Lung (tissue), 17 donors: ENCODE measurements at places on chromosomes 1 and 21.

- no peak for DNase-seq
Measured at GRCh38 chr1:36691374-36691773, 208.7 kb upstream of the CSF3R start.

GRCh38 chr1:24591781-24592180, 35.9 kb downstream of the NCMAP start:
- no peak for DNase-seq

DNA sequence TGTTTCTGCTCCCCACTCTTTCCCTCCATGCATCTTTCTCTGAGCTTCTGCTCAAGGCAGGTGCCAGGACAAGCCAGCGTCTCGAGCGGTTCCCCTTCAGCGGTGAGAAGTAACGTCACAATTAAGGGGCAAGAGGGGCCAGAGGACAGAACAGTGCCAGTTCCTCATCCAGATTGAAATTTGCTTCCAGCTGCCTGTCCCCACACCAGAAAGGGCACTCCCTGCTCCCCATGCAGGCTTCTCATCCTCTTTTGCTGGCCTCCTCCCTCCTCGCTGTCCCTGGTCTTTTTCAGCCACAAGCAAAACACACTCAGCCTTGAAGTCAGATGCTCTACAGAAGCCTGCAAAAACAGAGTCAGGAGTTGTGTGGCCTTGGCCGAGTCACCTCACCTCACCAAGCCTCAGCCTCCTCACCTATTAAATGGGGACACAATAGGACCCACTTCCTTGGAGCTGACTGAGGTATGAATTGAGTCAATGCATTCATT, 35.0 kb upstream of the ECE1 start:
- no peak for DNase-seq

DNA sequence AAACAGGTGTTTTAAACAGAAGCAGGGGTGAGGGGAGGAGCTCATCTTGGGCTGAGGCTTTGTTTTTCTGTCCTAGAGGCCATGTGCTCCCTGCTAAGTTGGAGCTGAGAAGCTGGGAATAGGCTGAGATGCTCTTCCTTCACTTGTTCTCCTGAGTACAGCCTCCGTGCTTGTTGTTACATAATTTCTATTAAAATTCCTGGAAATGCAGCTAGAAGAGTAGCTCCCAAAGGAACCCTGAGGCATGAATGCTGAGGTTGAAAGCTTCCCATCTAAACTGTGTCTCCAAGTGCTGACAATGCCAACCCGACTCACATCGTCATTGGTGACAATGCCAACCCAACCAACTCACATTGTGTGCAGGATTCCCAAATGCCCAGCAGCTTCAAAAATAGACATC, 12.6 kb upstream of the ITPKB start:
- no peak for DNase-seq

- no peak for DNase-seq
Measured at GRCh38 chr1:100061681-100062080, 71.0 kb downstream of the SASS6 start.

GRCh38 chr1:1666526-1666925, 7.7 kb upstream of the CDK11B start:
- no peak for DNase-seq

- no peak for DNase-seq
Measured at GRCh38 chr1:223425550-223425949, 32.3 kb downstream of the CCDC185 start.

GRCh38 chr21:43328958-43329691, 97.8 kb downstream of the SIK1 start:
- DNase-seq = peak; percentile 65

- DNase-seq = peak; percentile 91
Measured at GRCh38 chr1:53485478-53486394, 26.5 kb downstream of the DMRTB1 start.

GRCh38 chr1:23478896-23479665, 4.9 kb downstream of the ASAP3 start:
- peak; percentile 64 for DNase-seq

DNA sequence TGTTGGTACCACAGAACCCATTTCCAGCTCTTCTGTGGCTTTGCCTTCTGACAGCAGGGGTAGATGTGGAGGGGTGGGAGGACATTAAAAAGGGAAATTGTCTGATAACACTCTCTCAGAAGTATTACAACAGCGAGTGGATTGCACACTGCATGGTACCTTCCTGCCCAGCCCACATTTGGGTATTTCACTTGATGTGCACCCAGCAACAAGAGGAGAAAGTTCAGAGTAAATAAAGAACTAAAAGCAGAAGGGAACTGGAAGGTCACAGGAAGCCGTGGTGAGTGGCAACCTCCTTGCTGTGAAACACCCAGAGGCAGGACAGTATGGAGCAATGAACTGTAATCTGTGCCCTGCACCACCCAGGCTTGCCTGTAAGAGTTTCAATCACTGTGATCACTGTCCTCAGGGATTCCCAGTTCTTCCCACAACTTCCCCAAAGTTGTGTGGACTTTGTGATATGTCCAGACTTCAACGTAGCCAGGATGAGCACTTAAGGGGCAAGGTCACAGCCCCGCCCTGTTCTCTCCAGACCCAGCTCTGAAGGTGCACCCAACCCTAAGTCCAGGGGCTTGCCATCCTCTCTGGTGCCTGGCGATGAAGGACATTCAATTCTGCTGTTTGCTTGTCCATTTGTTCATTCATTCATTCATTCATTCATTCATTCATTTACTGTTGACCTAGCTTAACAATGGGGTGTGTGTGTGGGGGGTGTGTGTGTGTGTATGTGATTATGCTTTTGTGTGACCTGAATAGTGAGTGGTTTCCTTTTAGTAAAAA, 18.7 kb upstream of the F5 start:
- DNase-seq = no peak

DNA sequence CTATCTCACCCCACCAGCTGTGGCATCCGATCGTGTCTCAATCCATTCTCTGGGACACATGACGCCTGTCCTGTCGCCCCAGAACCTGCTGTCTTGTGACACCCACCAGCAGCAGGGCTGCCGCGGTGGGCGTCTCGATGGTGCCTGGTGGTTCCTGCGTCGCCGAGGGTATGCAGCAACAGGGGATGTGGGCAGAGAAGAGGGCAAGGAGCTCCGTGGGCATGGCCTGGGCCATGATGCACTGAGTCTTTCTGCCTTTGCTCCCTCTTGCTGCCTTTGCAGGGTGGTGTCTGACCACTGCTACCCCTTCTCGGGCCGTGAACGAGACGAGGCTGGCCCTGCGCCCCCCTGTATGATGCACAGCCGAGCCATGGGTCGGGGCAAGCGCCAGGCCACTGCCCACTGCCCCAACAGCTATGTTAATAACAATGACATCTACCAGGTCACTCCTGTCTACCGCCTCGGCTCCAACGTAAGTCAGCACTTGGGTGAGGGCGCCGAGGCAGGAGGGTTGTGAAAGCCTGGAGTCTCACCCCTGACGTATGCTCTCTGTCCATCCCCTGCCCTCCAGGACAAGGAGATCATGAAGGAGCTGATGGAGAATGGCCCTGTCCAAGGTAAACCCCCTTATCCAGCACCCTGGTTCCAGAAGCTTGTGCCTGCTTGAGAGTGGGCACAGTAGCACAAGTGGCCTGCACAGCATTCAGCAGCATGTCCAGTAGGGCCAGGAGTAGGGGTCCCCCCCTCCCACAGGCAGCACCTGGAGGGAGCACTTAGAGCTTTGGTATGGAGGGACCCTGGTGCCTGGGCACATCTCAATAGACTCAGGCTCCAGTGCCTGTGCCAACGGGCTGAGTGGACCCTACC, 8.8 kb downstream of the TINAGL1 start:
- DNase-seq = no peak

- DNase-seq = peak; percentile 23
Measured at GRCh38 chr1:204254031-204254661, 40.4 kb upstream of the GOLT1A start.

DNA sequence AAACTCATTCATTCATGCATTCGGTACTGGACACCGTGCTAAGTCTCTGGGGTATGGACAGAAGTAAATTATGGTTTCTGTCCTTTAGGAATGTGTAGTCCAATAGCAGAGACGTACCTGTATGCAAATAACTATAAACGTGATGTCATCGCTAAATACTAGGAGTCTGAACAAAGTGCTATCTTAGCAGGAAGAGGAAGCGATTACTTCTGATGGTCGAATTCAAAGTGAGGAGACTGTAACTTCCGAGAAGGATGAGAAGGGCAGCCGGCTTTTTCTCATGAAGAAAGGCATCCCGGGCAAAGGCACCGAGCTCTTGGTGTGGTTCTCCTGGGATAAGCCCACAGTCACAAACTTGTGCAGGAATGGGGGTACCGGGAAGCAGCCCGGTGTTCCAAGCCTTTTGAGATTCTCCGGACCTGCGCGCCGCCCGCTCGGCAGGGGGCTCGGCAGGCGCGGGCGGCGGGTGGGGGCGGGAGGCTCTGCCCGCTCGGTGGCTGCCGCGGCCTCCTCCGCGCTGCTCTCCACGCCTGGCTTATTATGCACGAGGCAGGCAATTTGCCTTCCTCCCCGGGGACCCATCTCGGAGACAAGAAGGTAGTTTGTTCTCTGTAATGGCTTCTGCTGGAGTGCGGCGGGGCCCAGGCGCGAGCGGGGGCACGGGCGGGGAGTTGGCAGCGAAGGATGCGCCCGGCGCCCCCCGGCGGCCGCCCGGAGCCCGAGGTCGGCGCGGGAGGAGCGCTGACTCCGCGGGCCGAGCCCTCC, 67.5 kb upstream of the CD1D start:
- DNase-seq = peak; percentile 52

DNA sequence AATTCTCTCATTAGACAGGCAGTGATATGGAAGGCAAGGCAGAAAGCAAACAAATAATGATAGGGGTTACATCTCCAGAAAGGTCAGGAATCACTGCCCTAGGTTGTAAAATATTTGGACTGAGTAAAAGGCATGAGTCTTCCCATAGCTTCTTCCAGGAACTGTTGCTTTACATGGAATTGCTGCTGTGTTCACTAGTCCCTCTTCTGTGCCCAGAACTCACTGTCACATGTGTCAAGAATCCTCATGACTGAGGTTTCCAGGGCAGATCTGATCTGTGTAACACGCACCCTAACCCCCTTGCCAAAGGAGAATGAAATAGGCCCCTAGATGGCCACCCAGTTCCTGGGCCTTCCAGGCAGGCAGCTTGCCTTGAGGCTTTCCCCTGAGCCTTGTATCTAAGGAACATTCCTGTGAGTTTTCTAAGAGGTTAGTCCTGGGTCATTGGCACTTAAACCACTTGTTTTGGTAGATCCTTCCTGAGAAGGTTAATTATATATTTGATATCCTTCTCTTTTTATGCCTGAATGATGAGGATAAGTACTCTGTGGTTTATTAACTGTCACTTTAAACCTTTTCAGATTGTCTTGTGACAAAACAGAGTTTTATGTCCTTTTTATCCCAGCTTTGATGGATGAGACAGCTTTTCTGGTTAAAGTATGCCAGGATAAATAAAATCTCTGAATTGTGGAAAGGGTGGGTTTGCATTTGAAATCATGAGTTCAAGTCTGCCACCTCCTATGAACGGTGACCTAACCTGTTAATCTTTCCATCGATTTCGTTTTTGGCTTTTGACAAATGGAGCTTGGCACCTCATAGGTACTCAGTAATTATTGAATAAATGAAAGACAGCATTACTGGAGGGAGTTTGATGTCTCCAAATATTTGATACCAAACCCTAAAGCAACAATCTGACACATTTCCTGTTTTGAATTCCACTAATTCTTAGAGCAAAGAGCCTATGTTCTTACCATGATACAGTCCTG, 163.3 kb downstream of the DHRS3 start:
- peak; percentile 36 for DNase-seq

DNA sequence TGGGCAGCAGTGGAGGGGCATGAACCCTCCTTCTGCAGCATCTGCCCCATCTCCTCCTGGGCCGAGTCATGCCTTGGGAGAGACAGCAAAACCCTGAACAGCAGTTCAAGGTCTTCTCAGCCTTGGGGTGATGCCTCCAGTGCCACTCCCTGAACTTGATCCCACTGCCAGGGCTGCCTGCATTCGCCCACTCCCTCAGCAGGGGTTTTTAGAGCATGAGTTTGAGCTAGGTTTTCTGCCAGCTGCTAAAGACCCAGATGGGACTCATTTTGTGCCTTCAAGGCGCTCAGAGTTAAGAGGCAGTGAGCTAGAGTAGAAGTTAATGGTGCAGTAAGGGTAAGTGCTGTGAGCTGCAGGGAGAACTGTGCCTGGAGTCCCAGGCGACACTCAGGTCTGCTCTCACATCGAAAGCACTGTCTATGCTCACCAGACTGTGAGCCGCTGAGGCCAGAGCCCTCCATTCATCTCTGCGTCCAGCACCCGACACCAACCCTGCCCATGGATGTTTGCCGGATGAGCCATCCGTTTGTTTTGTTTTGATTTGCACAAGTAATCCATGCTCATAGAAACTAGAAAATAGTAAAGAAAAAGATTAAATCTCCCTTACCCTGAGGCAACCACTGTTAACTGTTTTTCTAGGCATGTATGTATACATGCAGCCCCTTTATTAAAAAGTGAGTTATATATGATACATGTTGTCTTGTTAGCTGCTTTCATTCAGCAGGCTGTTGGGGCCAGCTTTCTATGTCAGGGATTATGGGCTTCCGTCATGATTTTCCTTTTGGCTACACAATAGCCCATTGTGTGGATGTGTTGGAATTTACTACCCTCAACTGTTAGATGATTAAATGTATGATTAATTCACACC, 67.8 kb downstream of the VPS26C start:
- no peak for DNase-seq

DNA sequence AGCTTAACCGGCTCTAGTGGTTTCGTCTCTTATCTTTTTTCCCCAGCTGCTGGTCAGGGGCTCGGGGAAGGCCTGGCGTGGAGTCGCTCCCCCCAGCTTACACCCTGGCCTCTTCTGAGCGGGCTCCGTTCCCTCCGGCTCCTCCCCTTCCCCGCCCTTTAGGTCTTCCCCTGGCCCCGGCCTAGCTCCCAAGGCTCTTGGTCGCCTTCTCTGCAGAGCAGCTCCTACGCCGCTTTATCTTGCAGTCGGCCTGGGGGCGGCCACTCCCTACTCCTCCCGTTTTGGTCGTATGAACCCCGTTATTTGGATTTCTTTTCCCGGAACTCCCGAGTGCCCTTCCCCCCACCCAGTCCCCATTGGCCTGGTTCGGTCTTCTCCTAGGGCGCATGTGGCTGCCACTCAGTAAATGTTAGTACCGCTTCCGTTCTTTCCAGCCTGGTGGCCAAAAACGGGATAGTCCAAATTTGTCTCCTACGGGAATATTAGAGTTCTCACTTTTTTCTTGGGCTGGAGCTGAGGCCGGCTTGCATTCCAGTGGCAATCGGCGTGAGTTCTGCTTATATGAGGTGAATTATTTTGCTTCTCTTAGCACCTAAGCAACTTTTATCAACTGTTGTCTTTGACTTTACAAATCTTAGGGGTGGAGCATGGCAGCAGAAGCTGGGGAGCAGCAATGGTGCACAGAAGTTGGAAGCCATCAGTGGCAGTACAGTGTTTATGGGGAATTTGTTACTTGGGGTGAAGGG, 467 bp downstream of the THRAP3 start:
- peak; percentile 89 for DNase-seq

GRCh38 chr1:176656257-176656995, 193.5 kb downstream of the PAPPA2 start:
- DNase-seq = no peak
